Stimulated activated CD8-positive, alpha-beta memory T cell treated with anti-CD3 and anti-CD28 coated beads, Interleukin-7, amount 100 ng/mL, for 1 hour (primary cell): ENCODE measurements at places on chromosomes 13 and 19.

DNA sequence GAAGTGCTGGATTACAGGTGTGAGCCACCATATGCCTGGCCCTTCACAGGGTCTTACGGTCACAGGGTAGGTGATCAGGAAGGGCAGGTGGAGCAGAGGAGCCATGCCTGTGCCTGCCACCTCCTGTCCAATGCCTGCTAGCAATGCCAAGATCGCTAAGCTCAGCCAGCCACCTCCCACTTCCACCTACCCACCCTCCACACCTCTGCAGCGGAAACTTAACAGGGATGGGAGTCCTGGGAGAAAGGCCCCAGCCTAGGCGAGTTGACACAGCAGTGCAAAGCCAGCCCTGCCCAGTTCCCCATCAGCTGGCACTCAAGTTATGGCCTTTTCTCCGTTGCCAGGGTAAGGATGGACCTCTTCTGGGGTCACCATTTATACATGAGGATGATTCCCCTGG, 15.9 kb upstream of the FCHO1 start:
- DNase-seq: no peak

DNA sequence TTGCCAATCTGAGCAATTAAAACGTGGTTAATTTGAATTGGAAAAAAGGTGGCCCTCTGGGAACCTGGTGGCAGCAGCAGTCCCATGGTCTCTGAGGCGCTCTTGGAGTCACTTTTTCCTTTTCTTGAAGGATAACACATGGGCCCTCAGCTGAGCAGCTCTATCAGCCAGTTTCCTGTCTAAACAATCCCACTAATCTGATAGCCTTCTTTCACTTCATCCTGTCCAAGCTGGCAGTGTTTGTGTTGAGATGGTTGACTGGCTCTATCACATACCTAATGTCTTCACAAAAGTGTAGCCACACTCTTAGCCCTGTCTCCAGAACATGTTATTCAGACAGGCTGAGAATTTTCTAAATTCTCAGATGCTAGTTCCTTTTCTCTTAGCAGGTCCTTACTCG, 10.7 kb downstream of the MZT1 start:
- DNase-seq: no peak

- DNase-seq: no peak
Observed at GRCh38 chr13:74743992-74744391, 609.8 kb upstream of the KLF12 start.

DNA sequence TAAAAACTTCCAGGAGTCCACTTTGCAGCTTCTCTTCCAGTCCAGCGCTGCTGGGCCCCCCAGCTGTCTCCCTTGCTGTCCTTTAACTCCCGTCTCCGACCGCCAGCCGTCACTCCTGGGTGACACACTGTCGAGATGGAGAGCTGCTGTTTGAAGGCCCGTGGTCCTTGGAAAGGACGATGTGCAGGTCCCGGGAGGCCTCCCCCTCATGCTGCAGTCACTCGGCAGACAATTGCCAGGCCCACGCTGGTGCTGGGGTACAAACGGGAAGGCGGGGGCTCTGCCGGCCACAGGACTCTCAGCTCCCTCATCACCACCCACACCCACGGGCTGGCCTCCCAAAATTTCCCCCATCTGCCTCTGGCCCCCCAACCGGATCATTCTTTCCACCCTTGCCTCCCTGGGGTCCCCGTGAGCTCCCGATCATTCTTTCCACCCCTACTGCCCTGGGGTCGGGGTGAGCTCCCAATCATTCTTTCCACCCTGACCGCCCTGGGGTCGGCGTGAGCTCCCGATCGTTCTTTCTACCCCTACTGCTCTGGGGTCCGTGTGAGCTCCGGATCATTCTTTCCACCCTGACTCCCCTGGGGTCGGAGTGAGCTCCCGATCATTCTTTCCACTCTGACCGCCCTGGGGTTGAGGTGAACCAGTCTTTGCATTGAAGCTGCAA, 16.0 kb upstream of the ZNF554 start:
- DNase-seq: no peak

- DNase-seq: no peak
Observed at GRCh38 chr19:27901078-27901477, 1311.9 kb downstream of the UQCRFS1 start.

DNA sequence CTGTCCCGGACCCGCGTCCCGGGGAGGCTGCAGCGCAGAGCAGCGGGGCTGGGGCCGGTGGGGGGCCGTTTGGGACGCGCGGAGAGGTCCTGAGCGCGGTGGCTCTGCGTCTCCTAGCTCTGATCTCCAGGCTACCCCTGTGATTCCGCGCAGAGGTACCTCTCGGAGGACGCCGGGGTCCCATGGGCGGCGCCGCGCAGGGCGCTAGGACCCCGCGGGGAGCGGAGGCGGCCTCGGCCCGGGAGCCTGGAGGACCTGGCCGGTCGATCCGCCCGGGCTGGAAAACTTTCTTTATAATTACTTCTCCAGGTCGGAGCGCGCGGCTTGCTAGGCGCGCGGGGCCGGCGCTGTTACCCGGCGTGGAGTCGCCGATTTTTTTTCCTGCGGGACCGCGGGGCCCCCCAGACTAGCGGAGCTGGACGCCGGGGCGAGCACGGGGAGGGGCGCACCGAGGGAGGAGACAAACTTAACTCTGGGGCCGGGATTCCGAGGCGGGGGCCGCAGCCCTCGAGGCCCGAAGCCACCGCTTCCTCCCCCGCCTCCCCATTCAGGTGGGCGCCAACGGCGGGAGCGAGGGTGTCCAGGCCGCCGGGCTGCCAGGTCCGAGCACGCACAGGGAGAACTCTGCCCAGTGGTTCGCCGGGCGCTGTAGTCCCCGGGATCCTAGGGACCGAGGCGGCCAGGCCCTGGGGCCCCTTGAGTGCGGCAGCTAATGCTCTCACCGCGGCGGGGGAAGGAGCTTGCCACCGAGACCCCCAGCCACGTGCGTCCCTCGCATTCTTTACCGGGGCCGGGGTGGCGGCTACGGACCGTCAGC, 848 bp upstream of the CEBPA start:
- DNase-seq: no peak

GRCh38 chr19:24048261-24048660, 38.7 kb upstream of the ZNF254 start:
- DNase-seq: no peak

GRCh38 chr19:10299545-10300458, 9.8 kb downstream of the ZGLP1 start:
- no peak for DNase-seq

GRCh38 chr13:106343836-106344235, 191.6 kb downstream of the EFNB2 start:
- DNase-seq: no peak

DNA sequence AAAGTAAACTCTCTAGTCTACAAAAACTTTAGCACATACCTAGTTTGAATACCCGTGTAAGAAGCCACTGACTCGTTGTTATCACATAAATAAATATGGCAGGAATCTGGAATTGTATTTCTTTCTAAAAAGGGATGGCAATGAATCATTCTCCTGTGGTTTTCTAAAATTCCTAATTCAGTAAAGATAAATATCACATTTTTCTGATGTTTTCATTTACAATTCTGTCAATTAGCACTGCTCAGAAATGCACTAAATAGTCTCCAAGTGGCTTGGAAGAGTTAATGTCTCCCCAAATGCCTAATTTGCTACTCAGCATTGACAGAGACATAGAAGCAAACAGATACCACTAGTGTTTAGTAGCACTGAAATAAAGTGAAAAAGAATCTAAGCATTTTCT, 547.7 kb upstream of the SLITRK1 start:
- no peak for DNase-seq

- no peak for DNase-seq
Observed at GRCh38 chr19:51688671-51689571, 4.2 kb upstream of the SPACA6 start.

GRCh38 chr13:43767341-43767931, 19.3 kb downstream of the ENOX1 start:
- no peak for DNase-seq

DNA sequence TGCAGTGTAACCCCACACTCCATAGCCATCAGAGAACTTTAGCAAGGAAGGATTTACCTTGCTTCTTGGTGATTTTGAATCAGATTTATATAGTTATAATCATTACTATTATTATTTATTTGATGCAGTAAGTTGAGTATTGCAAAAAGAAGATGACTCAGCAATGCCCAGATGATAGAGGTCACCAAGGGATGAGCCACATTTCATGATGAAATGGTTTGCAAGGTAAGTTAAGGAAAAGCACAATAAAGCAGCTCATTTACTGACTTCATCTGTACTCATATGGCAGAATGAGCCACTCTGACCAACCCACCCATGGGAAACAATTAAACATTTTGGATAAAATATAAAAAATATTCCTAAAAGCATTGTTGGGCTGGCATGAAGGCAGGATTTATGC, 59.1 kb downstream of the AKAP11 start:
- DNase-seq: no peak

- no peak for DNase-seq
Observed at GRCh38 chr19:1041272-1041834, 1.4 kb downstream of the ABCA7 start.

- DNase-seq: no peak
Observed at GRCh38 chr13:98937911-98938381, 39.9 kb downstream of the DOCK9 start.

DNA sequence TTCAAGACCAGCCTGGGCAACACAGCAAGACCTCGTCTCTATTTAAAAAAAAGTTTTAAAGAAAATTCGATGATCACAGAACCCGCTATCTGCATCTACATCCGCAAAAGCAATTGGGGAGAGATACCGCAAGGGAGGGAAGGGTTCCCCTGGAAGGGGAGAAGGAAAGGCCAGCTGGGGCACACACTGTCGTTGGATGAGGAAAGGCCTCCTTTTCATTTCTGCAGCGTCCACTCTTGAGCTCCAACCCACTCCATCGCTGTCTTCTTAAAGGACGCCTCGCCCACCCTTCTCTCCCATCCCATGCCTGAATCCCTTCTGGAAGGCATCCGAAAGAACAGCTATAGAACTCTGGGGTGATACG, 3.2 kb upstream of the PRKCG start:
- no peak for DNase-seq

DNA sequence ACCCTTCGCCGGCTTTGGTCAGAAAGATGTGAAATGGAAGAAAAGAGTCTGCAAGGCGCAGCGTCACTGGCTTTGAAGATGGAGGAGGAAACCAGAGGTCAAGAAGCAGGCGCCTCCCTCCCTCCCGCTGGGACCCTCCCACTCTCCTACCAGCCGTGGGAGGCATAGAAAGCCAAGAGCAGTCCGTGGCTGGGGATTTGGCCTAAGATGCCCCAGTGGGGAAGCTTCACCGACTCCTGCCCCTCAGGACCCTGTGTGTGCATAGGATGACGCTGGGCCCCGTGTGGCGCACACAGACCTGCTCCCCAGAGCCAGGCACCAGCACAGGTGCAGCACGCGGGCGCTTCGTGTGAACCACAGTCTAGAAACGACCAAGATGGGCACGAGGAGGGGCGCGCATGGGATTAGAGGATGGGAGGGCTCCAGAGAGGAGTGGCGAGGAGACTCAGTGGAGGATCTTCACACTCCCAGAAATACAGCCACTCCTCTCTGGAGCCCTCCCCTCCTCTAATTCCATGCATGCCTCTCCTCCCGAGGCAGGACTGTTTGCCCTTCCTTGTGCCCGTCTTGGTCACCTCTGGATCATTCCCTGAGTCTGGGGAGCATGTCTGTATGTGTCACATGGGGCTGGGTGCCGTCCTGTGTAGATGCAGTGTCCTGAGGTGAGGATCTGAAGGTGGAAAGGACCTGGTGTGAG, 194.3 kb downstream of the TEX29 start:
- no peak for DNase-seq

DNA sequence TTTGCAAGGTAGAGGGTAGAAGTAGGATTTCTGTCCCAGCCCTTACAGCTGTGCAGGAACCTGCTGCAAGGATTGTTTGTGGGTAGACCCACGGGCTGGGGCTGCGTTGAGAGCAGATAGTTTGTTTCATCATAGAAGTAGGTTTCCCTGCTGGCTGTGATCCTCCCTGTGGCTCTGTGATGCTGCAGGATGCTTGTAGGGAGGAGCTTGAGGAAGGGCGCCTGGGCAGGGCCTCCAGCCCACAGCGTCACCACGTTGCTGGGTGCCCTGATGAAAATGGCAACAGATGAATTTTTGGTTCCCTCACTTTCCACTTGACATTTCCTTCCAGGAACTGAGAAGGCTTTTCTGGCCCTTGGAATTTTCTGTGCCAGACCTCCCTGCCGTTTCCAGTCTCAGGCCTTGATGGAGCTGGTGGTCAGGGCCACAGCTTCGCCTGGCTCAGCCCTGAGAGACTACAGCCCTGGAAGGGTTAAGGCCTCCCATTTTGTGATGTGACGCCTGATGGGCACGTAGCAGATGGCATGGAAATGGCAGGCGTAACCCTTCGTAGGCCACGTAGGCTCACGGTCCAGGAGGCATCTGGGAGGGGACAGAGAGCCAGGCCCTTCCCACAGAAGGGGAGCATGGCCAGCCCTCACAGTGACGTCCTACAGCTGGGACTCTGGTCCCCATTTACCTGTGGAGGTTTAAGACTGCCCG, 42.2 kb downstream of the GATAD2A start:
- DNase-seq: no peak

DNA sequence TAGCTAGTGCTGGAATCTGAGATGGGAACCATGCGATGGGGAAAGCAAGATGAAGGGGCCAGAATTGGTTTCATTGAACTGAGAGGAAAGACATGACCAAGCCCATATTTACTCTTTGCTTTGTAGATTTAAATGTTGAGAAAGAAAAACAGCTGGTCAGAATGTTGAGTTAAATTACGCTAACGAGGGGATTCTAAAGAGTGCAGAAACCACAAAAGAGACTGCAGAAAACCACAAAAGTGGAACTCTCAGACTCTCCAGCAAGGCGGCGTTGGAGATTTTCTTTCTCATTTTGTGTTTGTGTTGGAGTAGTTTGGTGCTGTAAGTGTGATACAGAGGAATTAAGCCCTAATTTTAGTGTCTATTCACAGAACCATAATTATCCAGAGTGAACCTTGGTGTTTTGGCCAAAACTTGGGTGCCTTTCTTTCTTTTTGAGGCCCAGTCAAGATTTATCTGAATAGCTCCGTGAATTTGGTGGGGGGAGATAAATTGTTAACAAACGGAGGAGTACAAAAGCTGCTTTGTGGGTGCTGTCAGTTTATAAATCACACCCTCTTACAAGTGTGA, 26.3 kb downstream of the SAE1 start:
- no peak for DNase-seq

DNA sequence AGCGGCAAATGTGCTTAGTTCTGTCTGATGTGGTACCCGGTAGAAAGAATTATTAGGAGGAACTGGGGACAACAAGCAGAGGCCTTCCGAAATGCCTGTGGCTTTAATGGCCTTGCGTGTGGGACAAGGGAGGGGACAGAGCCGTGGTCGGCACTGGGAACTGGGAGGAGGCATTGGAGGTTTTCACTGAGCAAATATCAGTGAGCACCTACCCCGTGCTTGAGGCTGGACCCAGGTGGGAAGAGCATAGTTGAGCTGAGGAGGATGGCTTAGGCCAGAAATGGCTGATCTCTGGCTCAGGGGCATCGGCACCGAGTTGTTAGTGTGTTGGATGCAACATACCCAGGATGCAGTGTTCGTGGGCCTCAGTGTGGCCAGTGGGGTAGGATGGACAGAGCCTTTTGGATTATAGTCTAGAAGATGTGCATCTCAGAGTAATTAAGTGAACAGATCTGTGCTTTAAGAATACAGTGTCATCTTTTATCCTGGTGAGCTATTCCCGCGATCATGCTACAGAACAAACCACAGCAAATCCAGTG, 201.3 kb downstream of the TEX29 start:
- DNase-seq: no peak
